T follicular helper cell (primary cell): ENCODE measurements at places on chromosomes 7 and 10.

DNA sequence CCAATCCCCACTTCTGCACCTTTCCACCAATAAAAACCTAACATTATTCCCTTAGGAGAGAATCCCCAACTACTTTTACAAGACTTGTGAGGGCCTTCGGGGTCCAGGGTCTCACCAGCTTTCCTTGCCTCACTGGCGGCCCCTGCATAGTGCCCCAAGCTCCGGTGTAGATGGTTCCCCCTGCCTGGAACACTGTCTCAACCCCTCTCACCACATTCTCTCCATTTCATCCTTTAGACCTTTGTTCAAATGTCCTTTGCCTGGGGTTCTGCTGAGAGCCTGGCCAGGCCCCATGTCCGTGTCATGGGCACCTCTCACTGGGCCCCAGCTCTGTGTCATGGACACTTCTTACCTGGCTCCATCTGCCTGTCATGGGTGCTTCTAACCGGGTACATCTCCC, 64.5 kb upstream of the SORCS3 start:
- DNase-seq: no peak

DNA sequence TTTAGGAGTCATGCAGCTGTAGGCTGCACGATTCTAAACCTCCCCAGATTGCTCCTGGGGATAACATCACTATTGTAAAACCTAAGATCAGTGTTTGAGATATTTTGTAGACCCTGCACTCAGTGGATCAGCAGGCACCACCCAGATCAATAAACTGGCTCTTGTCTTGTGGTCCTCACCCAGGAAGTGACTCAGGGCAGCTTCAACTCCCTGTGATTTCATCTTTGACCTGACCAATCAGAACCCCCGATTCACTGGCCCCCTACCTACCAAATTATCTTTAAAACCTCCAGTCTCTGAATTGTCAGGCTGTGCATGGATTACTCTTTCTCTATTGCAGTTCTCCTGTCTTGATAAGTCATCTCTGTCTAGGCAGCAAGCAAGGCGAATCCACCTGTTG, 25.7 kb downstream of the ARL5B start:
- DNase-seq: no peak

DNA sequence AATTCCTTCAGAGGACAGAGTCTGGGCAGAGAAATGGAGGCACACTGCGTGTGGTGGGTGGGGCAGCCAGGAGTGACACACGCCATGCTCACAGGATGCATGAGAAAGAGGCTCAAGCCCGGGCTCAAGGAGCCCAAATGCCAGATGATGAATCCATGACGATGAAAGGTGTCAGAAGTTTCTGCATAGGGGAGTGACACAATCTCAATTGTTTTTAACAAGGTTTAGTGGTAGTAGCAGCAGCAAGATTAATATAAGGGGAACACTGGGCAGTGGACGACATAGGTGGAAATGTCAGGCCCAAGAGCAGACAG, 126.1 kb downstream of the TNS3 start:
- no peak for DNase-seq

DNA sequence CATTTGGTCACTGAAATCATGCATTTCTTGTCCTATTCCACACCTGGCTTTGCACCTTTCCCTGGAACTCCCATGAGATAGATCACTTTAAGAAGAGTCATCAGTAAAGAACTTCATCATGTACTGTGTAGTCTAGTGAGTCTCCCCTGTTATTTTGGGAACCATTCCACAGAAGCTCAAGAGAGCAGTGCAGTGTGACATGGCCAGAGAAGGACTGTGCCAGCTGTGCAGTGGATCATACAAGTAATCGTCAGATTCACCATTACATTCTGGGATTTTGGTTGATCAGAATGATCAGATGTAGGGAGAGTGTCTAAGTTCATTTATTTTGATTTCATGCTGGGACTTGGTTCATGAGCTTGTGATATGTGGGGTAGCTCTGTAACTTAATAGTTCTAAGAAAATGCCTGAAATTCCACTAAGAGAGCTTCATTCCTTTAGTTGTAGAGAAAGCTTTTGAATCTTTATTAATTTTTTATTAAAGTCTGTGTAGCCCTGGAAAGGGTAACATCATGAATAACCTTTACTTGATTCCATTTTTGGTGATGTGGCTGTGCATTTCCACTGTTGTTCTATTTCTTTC, 166.8 kb downstream of the SUGCT start:
- no peak for DNase-seq

GRCh38 chr10:77553966-77554365, 83.6 kb downstream of the KCNMA1 start:
- DNase-seq: no peak

DNA sequence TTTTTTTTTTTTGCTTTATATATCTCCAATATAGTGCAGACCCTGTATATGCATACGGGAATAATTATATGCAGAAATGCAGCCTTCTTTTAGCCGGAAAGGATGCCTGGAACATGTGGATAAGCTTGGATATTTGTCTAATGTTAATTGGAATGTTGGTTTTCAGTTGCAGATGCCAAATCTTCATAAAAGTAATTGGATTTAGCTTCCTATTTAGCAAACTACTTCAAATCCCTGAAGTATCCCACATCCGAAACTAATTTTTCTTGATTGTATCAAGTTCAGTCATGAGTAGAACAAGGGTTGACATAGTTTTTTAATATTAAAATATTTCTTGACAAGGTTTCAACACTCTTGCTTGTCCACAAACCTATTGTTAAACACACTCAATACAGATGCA, 281.7 kb downstream of the BBS9 start:
- no peak for DNase-seq

DNA sequence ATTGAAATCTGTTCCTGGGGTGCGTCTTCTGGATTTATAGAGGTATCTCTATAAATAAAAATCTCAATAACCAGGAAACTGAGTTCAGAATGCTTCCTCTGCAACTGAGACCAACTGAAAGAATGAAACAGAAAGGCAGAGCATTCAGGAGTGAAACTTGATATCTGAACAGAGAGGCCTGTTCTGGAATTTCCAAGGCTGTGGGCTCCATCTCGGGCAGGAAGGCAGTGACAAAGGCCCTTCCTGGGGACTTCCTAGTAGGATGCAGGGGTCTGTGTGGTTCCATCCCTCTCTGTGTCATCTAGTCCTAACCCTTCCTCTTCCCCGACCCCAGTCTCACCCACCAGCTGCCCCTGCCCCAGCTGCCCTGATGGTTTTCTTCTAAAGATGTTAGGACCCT, 52.0 kb downstream of the JCAD start:
- no peak for DNase-seq

DNA sequence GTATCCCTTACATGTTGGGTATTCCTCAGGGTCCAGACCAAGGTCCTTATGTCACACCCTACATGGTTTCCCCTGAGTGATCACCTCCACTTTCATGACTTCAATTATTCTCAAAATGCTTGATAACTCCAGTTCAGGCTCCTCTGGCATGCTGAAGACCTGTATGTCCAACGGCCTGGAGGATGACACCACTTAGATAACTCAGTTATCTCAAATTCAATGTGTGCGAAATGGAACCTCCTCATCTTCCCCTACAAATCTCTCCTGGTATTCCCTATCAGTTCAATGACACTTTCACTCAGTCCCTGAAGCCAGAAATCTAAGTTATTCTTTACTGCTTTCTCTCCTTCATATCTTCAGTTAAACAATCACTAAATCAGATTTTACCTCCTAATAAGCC, 8.7 kb upstream of the LUC7L2 start:
- no peak for DNase-seq

- DNase-seq: no peak
Measured at GRCh38 chr7:93120592-93121549, 3.1 kb upstream of the SAMD9 start.

DNA sequence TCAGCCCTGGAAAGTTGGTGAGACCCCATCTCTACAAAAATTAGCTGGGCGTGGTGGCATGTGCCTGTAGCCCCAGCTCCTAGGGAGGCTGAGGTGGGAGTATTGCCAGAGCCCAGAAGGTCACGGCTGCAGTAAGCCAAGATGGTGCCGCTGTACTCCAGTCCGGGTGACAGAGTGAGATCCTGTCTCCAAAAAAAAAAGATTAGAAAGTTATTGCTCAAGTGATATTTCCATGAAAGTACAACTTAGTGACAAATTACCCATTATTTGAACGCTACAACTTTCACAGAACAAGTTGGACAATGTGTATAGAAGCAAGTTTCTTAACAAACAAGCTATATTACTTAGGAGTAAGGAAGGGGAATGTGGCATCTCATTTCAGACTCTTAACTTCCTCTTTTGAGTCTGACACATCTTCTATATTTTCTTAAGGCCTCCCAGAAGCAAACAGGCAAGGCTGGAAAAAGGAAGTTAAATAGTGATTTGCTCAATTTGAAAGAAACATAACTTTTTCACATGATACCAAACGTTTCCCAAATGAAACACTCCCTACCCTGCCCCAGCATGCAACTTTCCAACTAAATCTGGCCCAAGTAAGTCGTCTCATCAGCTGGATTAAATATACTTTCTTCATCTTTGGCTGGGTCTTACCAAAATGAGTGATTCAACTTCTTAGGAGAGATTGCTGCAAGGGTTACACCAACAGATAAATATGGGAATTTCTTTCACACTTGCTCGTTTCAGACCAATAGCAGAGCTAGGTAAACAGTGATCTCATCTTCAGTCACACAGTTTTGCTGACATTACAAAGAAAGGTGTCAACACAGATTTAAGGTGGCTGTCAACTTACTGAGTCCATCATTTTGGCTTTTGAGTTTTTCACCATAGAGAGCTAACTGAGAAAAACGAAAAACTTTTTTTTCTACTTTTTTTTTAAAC, 66.3 kb upstream of the KLF6 start:
- no peak for DNase-seq

GRCh38 chr7:135795846-135796570, 47.4 kb upstream of the FAM180A start:
- DNase-seq: no peak

- no peak for DNase-seq
Measured at GRCh38 chr10:112227331-112227987, 43.9 kb upstream of the GPAM start.

- no peak for DNase-seq
Measured at GRCh38 chr7:1689311-1689710, 19.2 kb downstream of the ELFN1 start.

DNA sequence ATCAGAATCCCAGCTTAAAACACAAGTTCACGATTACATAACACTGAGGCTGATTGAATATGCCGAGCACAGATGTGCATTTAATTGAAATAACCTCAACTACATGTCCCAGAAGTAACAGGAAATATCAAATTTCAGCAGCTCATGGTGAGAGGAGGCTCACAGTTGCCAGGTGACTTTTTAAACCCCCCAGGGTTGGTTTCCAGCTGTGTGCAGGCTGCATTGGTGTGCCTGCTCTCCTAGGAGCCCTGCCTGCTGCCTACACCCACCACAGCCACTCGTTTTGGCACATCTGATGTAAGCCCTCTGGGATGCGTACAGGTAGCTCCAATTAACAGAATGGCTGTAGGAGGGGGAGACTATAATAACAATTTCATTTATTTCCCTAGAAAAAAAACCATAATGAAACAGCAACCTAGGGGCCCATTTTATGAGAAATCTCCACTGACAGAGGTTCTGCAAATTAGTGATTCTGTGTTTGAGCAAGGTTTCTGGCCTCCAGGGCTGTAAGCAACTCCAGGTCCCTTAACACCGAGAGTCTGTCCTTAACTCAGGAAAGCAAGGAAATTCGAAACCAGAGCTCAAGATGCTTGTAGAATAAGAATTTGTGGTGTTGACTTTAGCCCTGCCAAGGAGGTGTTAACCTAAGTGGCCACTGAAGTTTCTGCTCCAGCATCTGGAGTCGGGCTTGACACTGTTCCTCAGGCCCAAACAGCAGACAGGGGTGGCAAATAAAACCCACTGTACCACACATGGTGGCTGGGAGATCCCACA, 161.9 kb downstream of the BMPER start:
- no peak for DNase-seq

GRCh38 chr7:50492770-50493519, 42.8 kb upstream of the FIGNL1 start:
- no peak for DNase-seq

DNA sequence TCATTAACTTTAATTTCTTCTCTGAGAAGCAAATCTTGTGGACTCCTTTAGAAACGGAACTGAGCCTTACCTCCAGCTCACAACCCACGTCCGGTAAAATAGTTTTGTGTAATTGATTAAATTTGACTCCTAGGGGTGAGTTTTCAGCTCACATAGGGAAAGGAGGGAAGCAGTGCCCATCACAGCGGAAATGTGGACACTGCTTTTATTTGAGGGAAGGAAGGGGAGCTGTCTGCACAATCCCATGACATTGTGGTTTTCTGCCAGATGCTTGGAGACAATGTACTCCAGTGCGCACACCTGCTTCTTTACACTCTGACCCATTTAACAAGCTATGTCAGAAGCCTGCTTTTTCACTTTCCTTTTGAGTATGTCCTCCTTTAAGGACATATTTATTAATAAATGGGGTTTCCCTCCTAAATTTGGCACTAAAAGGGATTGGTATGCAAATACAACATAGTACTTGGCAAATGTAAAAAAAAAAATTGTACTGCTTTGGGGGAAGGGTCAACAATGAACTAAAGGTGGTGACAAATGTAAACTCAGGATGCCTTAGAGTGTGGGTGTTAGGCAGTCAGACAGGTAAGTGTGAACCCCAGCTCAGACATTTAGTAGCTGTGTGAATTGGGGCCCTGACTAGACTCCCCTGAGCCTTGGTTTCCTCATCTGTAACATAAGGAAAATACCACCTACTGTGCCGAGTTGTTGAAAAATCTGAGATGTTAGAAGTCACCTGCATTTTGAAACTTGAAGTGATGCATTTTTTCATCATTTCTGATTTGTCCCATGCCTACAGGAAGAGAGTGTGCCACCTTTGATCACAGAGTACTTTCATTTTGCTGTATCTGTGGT, 90.2 kb upstream of the KLF6 start:
- DNase-seq: peak; percentile 33

GRCh38 chr7:116762971-116763370, 91.0 kb downstream of the MET start:
- no peak for DNase-seq

DNA sequence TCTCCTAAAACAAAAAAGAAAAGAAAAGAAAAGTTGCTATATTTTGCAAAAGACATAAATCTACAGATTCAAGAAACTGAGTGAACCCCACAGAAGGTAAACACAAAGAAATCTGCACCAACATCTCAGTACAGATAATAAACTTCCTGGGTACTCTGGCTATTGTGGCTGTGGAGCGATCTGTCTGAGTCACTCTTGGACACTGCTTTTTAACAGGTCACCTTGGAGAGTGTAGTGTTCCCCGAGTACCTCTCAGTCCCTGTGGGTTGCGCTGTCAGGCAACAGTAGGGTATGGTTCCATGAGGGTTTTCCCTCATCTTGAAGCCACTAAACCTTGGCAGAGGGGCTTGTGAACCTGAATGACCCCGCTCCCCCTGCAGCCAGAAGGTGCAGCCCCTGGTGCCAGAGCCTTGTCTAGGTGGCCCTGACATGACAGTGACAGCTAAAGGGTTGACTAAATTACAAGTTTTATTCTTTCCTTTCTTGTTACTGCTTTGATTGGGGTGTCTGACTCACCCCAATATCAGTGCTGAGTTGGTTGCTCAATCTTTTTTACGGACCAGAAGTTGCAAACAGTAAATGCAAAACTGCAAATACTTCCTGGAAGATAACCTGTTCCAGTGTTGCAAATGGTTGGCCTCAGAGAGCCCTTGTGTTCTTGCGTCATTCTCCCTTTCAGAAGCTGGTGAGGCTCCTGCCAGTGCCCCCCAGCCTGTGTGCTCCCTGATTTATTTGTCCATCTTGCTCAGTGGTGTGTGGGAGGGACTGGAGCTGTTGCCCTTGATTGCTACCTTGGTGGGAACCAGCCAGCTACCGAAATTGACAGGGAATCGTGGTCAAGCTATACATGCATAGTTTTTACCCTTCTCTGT, 30.6 kb downstream of the POR start:
- no peak for DNase-seq
